CD4-positive, alpha-beta memory T cell (primary cell): ENCODE measurements at places on chromosomes 12 and 14.

GRCh38 chr12:34298971-34299801 is 276.9 kb downstream of the ALG10 start:
- no peak for DNase-seq

DNA sequence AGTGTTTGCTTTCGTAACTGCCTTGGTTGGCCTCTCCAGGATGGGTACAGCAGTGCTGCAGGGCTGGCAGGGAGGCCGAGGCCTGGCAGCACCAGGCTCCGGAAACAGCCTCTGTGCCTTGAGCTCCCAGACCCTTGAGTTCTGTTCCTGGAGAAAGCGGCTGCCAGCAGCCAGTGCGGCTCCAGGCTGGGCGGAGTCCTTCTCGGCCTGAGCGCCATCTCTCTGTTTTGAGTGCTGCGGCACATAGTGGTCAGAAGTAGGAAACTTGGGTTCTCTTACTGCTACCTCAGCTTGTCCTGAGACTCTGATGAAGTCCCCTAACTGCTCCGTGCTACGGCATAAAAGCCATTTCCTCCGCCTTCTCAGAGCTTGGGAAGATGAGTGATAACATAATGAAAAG is 65.9 kb downstream of the KCNA1 start:
- DNase-seq: no peak

DNA sequence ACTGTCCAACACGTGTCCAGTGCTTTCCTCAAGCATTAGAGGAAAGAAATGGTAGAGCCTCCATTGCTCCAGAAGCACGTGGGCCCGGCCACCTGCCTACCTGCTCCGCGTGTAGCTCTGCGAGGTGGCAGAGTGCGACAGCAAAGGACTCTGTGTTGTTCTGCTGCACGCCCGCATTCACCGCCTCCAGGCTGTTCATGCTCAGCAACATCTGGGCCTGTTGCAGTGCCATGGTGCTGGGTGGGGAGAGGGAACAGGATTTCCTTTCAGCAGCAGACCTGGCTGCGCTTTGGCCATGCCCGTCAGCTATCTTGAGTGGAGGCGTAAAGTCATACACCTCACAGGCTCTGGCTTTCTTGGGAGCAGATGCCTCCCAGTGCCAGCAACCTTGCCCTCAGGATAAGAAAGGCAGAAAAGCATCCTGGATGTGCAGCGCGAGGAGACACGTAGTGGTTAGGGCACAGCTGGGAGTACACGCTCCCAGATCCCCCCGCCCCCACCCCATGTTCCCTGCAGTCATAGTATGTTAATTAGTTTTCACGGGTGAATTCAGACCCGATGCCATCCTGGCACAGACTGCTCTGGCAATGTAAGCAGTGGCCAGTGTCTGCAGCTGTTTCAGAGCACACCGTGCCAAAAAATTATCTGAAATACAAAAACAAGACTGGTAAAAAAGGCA is 25.1 kb downstream of the ANAPC5 start:
- DNase-seq: no peak

DNA sequence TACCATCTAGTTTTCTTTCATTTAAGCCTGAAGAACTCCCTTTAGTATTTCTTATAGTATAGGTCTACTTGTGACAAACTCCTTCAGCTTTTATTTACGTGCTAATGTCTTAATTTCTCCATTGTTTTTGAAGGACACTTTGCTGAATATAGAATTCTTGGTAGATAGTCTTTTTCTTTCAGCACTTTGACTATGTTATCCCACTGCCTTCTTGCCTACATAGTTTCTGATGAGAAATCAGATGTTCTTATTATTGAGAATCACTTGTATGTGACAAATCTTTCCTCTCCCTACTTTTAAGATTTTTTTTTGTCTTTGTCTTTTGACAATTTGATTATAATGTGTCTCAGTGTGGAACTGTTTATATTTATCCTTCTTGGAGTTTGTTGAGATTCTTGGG is 5.1 kb upstream of the MIS18BP1 start:
- DNase-seq: no peak

GRCh38 chr12:128445415-128446127 is 178.6 kb downstream of the TMEM132C start:
- DNase-seq: no peak

GRCh38 chr12:12533238-12533829 is 29.3 kb downstream of the DUSP16 start:
- no peak for DNase-seq

DNA sequence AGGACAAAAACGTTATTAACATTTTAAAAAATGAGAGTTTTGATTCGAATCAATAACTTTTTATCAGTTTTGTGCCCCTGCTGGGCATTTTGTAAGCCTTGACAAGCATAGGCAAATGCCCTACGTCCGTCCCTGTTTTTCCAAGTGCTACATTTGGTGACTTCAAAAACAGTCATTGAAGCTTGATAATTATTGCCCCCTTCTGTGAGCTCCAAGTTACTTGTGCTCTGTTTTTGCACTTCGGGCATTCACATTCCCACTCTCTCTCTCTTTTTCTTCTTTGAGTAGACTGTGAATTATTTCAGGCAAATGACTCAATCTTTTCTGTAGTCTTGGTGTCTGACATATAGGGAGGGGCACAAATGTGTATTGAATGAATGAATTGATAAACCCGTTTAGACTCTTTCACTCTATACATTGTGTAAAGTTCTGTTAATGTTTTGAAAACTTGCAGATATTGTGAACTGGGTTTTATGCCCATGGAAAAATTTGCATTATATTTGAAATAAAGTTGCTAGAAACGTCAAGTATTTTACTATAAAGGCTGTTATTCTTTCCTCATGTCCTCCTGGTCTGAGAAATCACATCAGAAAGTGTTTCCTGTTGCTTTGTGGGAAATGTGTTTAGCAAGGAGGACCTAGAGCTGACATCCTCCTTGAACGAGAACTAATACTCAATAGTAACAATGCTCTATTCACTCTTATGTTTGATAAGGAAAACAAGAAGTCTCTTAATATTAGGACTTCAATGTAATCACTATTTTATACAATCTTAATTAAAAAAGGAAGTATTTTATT is 1.4 kb downstream of the APAF1 start:
- DNase-seq: no peak

DNA sequence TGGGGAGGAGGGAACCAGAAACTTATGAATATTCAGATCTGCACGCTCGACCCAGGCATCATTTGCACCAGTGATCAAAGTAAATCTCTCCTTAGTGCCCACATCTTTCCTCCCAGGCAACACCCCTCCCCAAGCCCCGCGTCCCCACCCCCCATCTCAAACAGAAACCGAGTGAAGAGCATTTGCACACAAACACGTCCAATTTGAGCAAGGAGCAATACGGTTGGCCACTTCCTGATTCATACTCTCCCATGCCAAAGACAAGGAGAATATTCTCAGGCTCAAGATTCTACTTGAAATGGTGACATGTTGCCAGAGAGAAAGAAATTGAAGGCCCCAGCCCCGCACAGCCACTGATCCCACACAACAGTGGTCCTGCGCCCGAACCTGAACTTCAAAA is 7.1 kb downstream of the FOXN3 start:
- no peak for DNase-seq

- peak; percentile 42 for DNase-seq
These were observed 17.2 kb upstream of the ARID4A start for GRCh38 chr14:58280954-58281787.

DNA sequence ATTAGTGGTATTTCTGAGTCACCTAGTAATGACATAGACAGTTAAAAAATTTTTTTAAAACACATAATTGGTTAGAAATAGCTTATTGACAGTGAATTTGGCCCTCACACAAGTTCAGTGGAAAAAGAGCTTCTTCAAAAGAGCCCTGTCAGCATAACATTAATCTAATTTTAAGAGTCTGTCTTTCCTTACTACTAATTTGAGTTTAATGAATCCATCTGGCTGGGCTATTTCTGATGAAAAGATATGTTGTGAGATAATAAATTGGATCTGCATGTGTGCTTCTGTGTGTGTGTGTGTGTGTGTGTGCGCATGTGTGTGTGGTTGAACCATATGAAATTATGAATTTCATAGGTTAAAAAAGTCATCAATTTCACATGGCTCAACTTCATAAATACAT is 1045.2 kb downstream of the FLRT2 start:
- no peak for DNase-seq

DNA sequence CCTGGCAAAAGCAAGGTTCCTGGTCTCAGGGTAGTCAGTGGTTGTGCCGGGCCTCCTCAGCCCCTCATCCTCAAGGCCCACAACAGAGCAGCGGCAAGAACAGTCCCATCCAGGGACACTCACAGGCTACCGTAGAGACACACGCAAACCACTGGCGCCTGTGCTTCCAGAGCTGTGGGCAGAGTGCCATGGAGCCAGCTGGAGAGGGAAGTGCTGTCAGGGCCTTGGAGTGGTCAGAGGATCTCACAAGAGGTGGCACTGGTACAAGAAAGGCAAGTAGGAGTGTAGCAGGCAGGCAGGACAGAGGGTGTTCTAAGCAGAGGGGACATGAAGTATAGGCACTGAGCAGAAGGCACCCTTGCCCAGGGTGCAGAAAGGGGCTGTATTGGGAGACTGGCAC is 34.6 kb downstream of the ANKRD9 start:
- DNase-seq: no peak

DNA sequence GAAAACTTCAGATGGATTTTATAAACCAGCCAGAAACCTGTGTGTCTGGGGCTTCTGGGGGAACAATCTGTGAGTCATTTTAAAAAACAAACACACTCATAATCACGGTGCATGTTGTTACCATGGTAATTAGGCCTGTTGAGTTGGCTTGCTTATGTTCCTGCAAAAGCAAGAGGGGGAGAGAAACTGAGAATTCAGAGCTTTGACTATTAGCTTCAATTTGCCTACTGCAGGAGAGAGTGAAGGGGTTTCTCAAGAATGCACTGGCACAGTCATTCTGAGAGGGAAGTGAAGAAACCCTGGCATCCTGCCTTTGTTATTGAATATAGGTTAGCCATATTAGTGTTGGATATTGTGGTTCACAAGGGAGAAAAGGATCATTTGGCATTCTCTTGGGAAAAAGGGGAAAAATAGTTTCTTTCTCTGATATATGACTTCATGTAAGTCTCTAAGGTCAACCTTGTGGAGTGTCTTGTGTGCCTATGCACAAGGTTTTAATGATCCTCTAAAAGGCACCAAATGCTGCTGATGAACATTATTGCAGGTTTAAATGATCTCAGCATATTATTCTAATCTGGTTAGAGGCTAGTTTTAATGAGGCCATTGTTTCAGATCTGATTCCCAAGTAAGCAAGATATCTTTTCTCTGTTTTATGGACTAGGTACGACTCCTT is 12.9 kb downstream of the GNG2 start:
- no peak for DNase-seq

- DNase-seq: no peak
These were observed 27.2 kb upstream of the NT5DC3 start for GRCh38 chr12:103868215-103868614.

- no peak for DNase-seq
These were observed 2.3 kb downstream of the ISCU start for GRCh38 chr12:108564724-108565123.

DNA sequence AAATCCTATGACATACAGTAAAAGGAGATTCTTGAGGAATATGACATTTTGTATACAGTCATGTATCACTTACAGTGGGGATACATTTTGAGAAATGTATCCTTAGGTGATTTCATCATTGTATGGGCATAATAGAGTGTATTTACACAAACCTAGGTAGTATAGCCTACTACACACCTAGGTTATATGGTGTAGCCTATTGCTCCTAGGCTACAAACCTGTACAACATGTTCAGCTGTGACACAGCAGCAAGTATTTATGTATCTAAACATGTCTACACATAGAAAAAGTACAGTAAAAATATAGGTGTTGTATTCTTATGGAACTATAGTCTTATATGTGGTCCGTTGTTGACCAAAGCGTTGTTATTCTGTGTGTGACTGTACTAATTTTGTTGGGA is 178.8 kb downstream of the FOXA1 start:
- DNase-seq: no peak

DNA sequence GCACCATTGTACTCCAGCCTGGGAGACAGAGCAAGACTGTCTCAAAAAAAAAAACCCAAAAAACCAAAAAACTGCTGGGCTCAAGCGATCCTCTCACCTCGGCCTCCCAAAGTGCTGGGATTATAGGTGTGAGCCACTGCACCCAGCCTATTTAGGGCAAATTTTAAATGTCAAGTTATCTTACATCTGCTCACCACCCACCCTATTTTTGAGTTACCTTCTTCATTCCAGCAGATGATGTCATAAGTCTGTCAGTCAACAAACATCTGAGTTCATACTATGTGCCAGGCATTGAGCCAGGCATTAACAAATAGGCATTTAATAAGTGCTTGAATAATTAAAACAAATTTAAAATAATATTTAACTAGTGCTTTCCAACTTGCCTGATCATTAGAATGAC is 21.5 kb downstream of the BATF start:
- no peak for DNase-seq

DNA sequence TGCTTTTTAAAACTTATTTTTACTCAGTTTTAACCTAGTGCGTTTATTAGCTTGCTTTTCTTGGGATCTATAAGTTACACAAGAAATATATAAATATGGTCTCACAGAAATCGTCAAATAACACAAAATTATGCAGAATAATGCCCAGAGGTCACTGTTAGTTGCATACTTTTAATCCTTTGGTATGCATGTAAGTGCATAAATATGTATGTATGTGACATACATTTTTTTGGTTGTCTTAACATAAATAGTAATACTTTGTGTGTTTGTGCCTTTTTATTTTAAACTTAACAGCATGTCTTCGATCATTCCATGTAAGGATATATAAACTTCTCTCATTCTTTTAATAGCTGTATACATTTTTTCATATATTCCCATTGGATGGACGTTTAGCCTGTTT is 459.6 kb downstream of the PCNX1 start:
- no peak for DNase-seq

DNA sequence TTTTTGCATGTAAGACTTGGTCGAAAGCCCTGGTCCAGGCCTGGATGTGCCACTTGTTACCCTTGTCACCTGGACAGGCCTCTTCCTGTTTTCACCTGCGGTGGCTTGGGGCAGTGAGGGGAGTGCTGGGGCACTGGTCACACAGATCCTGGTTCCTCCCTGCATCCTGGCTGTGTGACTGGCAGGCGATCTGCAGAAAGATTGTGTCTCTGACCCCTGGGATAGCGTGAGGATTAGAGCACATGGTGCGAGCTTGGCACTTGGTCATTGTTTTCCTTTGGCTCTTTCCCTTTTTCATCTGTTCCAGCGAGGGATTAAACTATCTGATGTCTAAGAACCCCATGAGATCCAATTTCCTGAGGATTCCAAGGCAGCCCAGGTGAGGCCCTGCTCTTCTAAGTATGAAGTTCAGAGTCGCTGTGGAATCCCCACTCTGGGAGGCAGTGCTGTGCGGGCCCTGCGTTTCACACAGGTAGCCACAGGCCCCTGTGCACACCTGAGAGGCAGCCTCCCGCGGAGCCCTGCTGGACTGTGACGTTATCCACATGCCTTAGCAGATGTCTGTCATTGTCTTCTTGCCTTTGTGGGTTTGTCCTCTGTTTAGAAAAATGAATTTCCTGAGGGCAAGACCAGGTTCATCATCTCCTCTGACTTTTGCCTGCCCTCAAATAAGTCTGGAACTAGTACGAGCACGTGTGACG is 288.4 kb downstream of the CACNA1C start:
- DNase-seq: no peak
